Glutamatergic neuron (in vitro differentiated cells): ENCODE measurements at places on chromosomes 13 and 19.

GRCh38 chr19:50580970-50581634 lies 12.9 kb upstream of the LRRC4B start:
- DNase-seq = no peak

DNA sequence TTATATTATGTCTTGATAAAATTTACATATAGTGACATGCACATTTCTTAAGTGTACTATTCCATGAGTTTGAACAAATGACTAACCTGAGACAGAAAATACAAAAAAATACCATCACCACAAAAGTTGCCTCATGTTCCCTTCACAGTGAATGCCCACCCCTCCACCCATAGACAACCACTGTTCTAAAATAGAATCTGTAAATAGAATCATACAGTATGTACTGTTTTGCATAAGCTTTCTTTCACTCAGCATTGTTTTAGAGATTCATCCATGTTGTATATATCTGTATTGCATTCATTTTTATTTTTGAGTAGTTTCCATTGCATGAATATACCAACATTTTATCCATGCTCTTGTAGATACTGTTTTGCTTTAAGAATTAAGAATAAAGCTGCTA lies 23.3 kb upstream of the RBM26 start:
- no peak for DNase-seq

DNA sequence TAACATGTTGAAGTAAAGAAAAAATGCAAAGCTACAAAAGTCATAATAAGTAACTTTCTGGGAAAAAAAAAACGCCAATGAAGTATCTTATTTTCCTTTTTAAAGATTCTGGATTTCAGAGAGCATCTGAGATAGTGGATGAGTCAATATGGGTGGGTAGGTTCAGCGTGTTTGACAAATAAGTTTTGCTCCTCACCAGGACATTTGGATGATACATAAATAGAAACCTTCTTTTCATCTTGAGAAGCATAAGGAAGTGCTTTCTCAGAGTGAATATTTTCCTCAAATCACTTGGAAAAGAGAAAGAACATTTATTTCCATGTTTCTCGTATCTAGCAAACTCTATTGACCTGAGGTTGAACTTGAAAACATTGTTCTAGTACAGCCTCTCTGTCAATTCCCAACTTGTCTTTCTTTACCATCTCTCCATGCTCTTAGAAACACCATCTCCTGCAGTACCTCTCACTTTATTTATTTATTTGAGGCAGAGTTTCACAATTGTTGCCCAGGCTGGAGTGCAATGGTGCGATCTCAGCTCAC lies 463.2 kb downstream of the KLF5 start:
- DNase-seq = no peak

DNA sequence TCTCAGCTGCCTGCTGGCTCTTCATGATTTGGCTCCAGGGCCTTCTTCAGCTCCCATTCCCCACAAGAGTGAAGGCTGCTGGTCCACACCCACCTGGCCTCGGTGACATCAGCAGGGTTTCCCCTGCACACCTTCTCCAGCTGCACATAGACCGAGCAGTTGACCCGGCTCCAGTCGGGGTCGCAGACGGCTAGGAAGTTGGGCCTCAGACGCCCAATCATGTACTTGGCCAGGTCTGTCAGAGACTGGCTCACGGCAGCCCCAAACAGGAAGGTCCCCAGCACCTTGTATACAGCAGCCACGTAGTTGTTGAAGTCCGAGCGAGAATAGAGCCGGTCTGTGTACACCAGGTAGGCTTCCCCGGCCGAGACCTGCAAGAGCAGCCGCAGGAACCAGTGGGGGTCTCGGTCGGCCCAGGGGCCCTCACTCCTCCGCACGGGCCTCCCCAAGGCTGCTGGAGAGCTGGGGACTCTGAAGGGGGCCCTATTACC lies 3.8 kb downstream of the PLPP2 start:
- DNase-seq = no peak

DNA sequence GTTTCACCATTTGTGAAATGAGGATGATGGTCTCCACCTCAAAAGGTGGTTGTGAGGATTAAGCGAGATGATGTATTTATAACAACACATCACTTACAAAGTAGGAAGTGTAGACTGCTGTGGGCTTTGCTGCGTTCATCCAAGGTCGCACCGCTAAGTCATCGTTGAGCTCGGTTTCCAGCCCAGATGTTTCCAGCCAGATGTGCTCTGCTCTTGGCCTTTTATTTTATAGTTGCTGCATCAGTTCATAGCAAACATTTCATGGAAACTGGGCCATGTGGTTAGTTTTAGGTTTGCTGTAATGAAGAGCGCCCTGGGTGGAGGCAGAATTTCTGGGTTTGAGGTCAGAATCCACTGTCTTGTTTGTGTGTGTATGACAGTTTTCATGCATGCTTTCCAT lies 76.5 kb upstream of the RNF113B start:
- DNase-seq = no peak

DNA sequence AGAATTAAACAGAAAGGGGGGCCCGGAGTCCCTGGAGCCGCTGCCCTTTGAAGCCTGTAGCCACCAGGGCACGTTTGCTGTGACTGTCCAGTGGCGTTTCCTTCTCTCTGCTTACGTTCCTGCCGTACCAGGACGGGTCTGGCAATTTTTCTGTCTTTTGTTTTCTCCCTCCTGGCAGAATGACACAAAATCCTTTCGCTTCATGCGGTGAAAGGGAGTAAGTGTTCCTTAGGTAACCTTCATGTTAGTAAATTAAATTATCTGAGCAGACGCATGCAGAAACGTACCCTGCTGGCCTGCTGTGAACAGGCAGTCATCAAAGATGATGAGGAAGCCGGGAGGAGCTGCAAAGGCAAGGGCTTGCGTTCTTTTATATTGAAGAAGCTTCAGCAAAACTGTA lies 299.3 kb upstream of the ARGLU1 start:
- DNase-seq = no peak

DNA sequence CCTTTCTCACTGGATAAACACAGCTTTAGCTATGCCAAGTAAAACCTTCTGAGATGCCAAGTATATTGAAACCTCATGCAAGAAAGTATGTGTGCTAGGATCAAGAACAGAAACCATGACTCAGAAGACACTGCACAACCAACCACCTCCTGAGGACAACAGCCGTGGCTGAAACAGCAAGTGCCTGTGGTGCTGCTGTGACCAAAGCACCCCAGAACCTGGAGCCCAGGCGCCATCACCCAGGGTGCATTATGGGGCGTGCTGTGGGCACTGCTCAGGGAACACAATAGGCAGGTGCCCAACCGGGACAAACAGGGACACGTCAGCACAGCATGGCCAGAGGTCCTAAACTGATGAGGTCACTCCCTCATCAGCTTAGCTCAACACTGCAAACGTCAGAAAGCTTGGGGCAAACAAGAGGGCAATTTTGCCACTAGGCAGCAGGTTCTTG lies 101.3 kb upstream of the SLC15A1 start:
- DNase-seq = no peak

GRCh38 chr13:96041326-96042110 lies 11.7 kb downstream of the UGGT2 start:
- DNase-seq = no peak

GRCh38 chr19:56476651-56477428 lies at the start of gene ZNF667:
Gene ZNF667 (minus strand): TSS chr19:56477345. CDS start chr19:56462370, 14,975 bp downstream.
- no peak for DNase-seq

- DNase-seq = no peak
Observed at GRCh38 chr13:73411067-73411809, 352.4 kb downstream of the KLF5 start.
